NCI-H446 (cell line): ENCODE measurements at places on chromosomes 2 and 18.

DNA sequence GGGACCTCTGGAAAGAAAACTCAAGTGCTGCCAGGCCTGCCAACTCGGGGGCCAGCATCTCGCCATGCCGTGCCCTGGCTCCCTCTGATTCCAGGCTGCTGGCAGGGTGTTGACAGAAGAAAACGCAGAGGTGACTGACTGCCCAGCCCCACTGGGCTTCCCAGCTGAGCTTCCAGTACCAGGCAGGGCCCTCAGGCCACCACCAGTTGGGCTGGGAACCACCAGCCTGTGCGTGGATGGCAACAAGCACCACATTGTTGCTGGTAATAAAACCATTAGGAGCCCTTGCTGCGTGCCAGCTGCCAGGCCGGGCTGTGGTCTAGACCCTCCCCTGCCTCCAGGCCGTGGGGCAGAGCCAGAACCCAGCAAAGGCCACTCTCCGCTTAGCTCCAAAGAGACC is 9.2 kb downstream of the DNMT3A start:
- DNase-seq, result no peak

GRCh38 chr2:8392098-8392866 is 289.6 kb upstream of the ID2 start:
- no peak for DNase-seq

- no peak for DNase-seq
Measured at GRCh38 chr2:61380056-61380881, 90.6 kb downstream of the USP34 start.

GRCh38 chr2:141364821-141365220 is 766.0 kb downstream of the LRP1B start:
- DNase-seq, result no peak

- DNase-seq, result no peak
Measured at GRCh38 chr2:136422512-136422911, 304.6 kb upstream of the CXCR4 start.

DNA sequence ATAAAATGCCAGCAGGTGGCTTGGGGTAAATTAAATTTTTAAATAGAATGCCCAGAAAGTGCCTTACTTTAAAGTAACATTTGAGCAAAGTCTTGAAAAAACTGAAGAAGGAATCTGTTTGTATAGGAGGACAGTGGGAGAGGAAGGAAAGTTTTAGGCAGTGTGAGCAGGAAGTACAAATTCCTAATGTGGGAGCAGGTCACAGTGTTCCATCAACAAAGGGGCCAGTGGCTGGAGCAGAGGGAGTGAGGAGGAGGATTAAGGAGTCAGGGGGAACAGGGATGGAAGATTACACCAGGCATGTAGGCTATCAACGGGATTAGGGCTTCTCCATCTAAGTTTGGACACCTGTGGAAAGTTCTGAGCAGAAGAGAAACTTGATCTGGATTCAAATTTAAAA is 439.2 kb upstream of the REG3G start:
- DNase-seq, result no peak

GRCh38 chr2:163182764-163183354 is 344.3 kb upstream of the KCNH7 start:
- peak; percentile 40 for DNase-seq

GRCh38 chr2:71611781-71612527 is 158.6 kb downstream of the DYSF start:
- DNase-seq, result no peak

- no peak for DNase-seq
Measured at GRCh38 chr2:51108794-51109193, 76.9 kb upstream of the NRXN1 start.

DNA sequence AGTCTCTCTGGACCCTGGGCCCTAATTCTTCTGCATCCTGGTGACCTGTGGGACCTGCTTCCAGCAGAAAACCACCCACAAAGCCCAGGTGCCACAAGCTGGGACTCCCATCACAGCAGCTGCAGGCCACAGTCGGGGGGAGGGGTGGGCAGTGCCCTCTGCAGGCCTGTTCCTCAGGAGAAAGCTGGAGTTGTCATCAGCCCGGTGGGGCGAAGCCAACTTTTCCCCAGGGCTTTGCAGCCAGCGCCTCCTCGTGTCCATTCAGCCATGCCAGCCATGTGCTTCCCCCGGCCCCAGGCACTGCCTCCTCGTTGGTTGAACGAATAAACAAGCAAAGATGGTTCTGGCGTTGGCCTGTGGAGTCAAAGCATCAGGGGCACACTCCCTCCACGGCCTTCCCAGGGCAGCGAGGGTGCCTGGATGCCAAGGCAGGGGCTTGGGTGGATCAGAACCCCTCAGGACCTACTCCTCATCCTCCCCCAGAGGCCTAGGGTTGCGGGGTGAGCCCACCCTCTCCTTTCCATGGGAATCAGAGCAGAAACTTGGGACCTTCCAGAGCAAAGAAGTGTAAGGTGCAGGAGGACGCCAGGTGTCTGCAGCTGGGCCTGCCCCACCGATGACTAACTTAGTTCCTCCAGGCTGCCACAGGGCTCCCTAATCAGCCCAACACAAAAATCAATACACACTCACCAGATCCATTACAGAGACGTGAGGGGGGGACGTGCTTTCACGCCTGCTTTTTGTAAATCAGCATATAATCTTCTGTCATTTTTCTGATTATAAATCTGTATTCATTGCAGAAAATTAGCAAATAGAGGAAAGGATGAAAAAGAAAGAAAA is 75.7 kb upstream of the RAB6C start:
- DNase-seq, result no peak

DNA sequence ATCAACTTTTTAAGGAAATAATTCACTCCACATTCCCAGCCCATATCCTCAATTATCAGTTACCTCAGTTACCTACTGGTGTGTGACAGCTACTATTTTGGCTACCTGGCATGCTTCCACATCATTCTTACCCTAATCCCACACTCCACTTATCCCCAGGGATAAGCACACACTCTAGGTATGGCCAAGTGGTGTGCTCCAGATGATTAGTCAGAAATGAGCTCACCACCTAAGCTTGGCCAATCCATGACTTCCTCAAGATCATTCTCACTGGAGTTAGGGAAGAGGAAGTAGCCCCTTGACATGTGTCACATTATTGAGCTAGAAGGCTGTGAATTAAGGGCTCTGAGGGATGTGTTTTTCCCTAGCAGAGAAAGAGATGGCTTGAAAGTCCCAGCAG is 20.9 kb upstream of the SMAD4 start:
- DNase-seq, result no peak

DNA sequence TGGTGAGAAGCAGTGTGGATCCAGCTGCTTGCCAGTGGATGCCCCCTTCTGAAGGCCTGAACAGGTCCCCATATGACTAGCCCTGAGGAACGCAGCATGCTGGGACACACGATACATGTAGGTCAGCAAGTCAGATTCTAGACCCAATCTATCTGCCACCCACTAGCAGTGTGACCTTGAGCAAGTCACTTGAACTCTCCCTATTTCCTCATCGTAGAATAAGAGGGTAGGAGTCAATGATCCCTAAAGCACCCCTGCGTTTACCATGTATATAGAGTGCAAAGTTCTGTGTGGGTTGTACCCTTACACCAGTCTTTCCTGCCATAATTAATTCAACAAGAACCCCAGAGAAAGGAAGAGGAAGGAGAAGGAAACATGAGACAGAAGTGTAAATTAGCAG is 123.7 kb downstream of the GALNT14 start:
- DNase-seq, result no peak

- DNase-seq, result no peak
Measured at GRCh38 chr18:24616653-24617052, 156.2 kb downstream of the HRH4 start.
